EL (cell line): ENCODE measurements at places on chromosomes 16 and 17.

- no peak for DNase-seq
Observed at GRCh38 chr16:2591476-2592240, 53.8 kb downstream of the PDPK1 start.

- DNase-seq = no peak
Observed at GRCh38 chr17:58136669-58137279, 11.4 kb upstream of the OR4D1 start.

GRCh38 chr16:29303520-29303919, 103.0 kb downstream of the NPIPB11 start:
- no peak for DNase-seq

DNA sequence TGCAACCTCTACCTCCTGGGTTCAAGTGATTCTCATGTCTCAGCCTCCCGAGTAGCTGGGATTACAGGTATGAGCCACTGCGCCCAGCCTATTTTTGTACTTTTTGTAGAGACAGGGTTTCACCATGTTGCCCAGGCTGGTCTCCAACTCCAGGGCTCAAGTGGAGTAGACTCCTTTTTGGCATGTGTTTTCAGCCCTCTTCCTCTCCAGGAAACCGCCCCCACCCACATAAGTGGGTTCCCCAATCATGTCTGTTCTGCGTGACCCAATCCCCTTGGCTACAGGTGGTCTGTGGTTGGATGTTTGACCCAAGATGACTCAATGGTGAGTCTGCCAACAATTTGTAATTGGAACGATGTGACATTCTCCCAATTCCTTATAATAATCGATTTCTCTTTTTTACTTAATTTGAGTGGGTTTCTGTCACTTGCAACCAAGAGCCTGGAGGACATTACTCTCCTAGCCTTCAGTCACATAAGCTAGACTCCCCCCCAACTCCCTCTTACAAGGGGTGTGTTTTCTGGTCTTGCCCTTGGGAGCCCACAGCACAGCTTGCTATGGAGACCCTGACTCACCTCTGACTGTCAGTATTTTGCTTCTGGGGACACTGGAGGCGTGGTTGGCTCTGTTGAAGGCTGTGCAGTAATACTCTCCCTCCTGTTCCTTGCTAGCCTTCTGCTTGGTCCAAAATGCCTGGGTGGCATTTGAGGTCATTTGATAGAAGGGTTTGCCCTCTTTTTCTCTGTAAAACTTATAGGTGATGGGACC, 34.9 kb downstream of the PECAM1 start:
- peak; percentile 57 for DNase-seq
